A673 (cell line): ENCODE measurements at places on chromosomes 2 and 18. TPM values are rescaled to one million over a fixed set of nuclear protein-coding genes. Genes with fewer than 3 reads are reported as not detected.
A peak's percentile ranks its signal among the peaks of the same experiment; 100 is the strongest.

Gene DPY30
- total RNA-seq = 90.8 and 96.2 TPM in 2 replicates

Gene INHA
- 0.70 TPM in 1 of 2 replicates, not detected in the other for total RNA-seq

Gene SERPINB11
- not detected in 2 replicates for total RNA-seq

Gene PMS1
- total RNA-seq = 43.7 and 46.5 TPM in 2 replicates

Gene ASPRV1
- total RNA-seq = 0.59 and 0.73 TPM in 2 replicates

Gene KIAA2012
- total RNA-seq = 0.13 TPM in 1 of 2 replicates, not detected in the other

Gene NFE2L2
- total RNA-seq = 72.7 and 80.0 TPM in 2 replicates

Gene TRABD2A
- total RNA-seq = 0.46 and 0.67 TPM in 2 replicates

DNA sequence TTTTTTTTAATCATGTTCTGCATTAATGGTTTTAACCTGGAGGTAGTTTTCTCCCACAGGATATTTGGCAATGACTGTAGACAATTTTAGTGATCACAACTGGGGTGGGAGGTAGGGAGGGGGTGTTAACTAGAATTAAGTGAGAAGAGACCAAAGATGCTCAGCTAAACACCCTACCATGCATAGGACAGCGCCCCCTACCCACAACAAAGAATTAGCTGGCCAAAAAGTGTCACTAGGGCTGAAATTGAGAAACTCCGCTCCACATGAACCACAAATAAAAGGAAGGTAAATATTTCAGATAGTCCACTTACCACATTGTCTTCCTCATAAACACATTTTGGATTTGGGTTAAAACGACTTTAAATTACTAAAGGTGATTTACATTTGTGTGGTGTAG is 942.6 kb downstream of the SUCLG1 start:
- no peaks in the 10 kb centered on the region for H3K4me1 ChIP-seq
- DNase-seq = no peak
- H3K27me3 ChIP-seq = no peaks in the 10 kb centered on the region
- no peaks in the 10 kb centered on the region for H3K36me3 ChIP-seq

- H3K36me3 ChIP-seq = peaks cover 13% of the 10 kb centered on the region
- no peak for DNase-seq
- H3K27ac ChIP-seq = peak overlapping the region; percentile 52
- H3K27me3 ChIP-seq = no peaks in the 10 kb centered on the region
- no peak overlapping the region for H3K4me3 ChIP-seq
Observed at GRCh38 chr2:65276609-65277008, 49.0 kb downstream of the ACTR2 start.

- no peak overlapping the region for H3K4me3 ChIP-seq
- H3K27ac ChIP-seq = no peak overlapping the region
- H3K4me1 ChIP-seq = no peaks in the 10 kb centered on the region
- H3K27me3 ChIP-seq = peaks cover 7% of the 10 kb centered on the region
- H3K36me3 ChIP-seq = no peaks in the 10 kb centered on the region
Observed at GRCh38 chr2:95040426-95040825, 14.9 kb downstream of the MAL start.

DNA sequence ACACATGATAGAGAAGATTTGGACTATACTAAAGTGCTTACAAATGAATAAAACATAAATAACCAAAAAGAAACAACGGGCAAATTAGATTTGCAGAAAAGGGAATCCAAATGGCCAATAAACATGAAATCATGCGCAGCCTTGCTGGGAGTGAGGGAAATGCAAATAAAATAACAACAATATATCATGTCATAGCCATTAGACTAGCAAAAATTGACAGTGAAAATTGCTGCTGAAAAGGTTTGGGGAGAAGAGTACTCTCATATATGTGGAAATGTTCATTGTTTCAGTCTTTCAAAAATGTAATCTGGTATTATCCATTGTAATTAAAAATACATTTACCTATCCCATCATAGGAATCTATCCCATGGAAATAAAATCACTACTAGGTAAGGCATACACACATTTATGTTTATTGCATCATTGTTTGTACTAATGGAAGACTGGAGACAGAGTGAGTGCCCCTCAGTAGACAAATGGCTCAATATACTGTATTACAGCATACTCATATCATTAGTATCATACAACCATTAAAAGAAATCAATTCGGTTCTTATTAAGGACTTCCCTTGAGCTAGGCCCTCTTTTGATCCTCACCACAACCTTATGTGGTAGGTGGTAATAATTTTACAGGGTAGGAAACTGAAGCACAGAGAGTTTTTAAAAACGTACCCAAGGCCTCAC is 94.1 kb upstream of the MSTN start:
- H3K4me3 ChIP-seq = no peak overlapping the region
- DNase-seq = no peak
- H3K27me3 ChIP-seq = no peaks in the 10 kb centered on the region
- no peaks in the 10 kb centered on the region for H3K36me3 ChIP-seq
- H3K27ac ChIP-seq = no peak overlapping the region

GRCh38 chr2:68825866-68826265 is 45.3 kb downstream of the BMP10 start:
- H3K36me3 ChIP-seq = no peaks in the 10 kb centered on the region
- H3K4me1 ChIP-seq = peaks cover 15% of the 10 kb centered on the region
- H3K27ac ChIP-seq = no peak overlapping the region
- H3K27me3 ChIP-seq = no peaks in the 10 kb centered on the region
- no peak for DNase-seq
- H3K4me3 ChIP-seq = no peak overlapping the region

- peaks cover 19% of the 10 kb centered on the region for H3K4me1 ChIP-seq
- H3K27me3 ChIP-seq = no peaks in the 10 kb centered on the region
- H3K36me3 ChIP-seq = no peaks in the 10 kb centered on the region
- peak within 1 kb of the TSS; percentile 98 for H3K27ac ChIP-seq
Observed at GRCh38 chr2:201116115-201116958, at the start of gene CFLAR. Gene CFLAR (plus strand): TSS chr2:201116164. CDS start chr2:201129866, 13,702 bp downstream.

DNA sequence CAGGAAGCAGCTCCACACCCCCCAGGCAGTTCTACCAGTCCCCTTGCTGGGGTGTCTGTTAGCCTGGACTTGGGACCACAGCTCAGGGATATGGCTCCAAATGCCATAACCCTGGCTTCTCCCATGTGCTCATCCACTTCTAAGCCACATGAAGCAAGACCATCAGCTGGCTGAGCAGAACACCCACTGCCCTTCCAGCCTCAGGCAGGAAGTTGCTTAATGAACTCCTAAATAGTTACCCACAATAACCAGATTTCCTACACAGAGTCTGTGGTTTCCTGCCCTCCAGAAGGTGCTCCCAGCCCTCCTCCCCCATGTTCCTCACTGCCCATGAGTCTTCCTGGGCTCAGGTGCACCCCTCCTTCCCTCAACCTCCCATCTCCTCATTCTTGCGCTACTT is 98.3 kb upstream of the EPC2 start:
- H3K4me3 ChIP-seq = no peak overlapping the region
- peak; percentile 21 for DNase-seq
- no peaks in the 10 kb centered on the region for H3K4me1 ChIP-seq
- H3K27me3 ChIP-seq = no peaks in the 10 kb centered on the region
- H3K36me3 ChIP-seq = no peaks in the 10 kb centered on the region

DNA sequence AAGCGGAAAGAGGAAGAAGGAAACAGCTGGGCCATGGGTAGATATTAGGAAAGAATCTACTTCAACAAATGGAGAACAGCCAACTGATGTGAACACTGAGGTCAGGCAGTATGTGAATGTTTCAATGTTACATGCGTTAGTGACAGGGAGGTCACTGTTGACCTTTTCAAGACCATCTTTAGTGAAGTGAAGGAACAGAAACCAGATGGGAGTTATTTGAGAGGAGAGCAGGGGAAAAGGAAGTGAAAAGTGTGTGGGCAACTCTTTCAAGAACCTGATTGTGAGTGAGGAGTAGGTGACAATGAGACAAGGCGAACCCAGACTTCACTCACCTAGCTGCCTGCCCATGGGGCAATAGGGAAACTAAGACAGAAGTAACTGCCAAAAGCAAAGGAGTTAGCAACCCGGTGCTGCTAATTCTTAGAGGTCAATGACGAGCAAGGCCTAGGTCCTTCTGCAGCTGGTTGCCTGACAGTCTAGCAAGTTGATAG is 67.0 kb downstream of the SP3 start:
- H3K27me3 ChIP-seq = no peaks in the 10 kb centered on the region
- H3K4me1 ChIP-seq = no peaks in the 10 kb centered on the region
- no peak overlapping the region for H3K4me3 ChIP-seq

- no peak for DNase-seq
- no peaks in the 10 kb centered on the region for H3K27me3 ChIP-seq
- H3K4me3 ChIP-seq = no peak overlapping the region
Observed at GRCh38 chr2:24466871-24467870, 23.9 kb upstream of the NCOA1 start.

GRCh38 chr2:200329798-200330197 is 23.3 kb downstream of the SPATS2L start:
- H3K27ac ChIP-seq = no peak overlapping the region
- no peak for DNase-seq
- no peaks in the 10 kb centered on the region for H3K27me3 ChIP-seq

DNA sequence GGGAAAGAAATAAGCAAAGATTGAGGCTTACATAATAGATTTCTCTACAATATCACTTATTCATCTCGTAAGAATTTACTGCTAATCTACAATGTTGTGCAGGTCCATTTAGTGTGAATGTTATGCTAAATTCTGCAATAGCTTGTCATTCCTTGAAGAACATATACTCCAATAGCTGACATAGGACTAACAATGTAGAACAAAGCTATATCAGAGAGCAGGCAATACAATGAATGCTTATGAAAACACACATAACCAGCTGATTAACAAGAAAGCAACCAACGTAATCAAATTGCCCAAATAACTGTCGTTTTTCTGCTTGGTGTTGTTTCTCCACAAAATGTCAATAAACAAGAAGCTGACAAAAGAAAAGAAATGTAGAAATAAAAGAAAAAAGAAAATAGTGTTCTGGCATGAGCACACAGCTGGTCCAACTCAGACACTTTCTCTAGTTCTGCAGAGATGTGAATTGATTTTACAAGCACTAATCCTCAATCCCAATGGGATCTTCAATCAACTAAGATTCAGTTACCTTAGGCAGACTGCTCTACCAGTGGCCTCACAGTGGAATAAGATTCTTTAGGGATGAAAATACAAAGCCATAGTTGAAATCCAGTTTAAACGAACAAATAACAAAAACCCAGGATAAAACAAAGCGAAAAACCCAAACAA is 1024.7 kb upstream of the PIK3C3 start:
- no peaks in the 10 kb centered on the region for H3K36me3 ChIP-seq
- H3K4me1 ChIP-seq = no peaks in the 10 kb centered on the region
- no peaks in the 10 kb centered on the region for H3K27me3 ChIP-seq
- H3K4me3 ChIP-seq = no peak overlapping the region

DNA sequence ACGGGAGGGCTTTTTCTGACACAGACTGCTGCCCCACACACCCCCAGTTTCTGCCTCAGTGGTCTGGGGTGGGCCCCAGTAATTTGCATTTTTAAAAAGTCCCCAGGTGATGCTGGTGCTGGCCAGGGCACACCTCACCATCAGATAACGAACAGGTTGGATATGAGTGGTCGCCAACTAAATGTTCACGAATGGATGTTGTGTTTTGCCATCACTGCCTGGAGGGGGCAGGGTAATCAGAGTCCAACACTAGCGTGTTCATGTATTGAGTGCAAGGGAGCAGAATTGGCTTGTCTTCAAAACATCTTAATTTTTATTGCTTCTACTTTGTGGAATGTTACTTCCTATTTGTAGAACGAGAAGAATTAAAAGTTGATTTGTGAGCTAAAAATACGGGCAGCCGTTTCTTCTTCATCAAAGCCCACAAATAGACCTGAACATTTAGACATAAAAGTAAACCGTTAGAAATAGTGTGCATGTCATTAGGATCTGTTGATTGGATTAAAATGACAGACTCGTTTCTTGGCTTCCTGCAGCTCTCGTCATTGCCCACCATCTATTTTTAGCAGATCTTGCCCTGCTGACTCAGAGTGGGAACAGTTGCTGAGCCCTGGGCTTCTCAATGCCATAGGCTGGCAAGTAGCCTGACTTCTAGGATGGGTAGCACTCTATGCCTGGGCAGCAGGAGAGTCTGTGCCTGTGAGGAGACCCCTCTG is 45.2 kb downstream of the NCK2 start:
- H3K36me3 ChIP-seq = no peaks in the 10 kb centered on the region
- H3K27ac ChIP-seq = no peak overlapping the region
- no peaks in the 10 kb centered on the region for H3K27me3 ChIP-seq

- H3K36me3 ChIP-seq = no peaks in the 10 kb centered on the region
- H3K27ac ChIP-seq = no peak within 1 kb of the TSS
Observed at GRCh38 chr2:153871231-153872221, at the start of gene GALNT13. Gene GALNT13 (plus strand): TSS chr2:153871922.

- DNase-seq = no peak
- H3K4me1 ChIP-seq = no peaks in the 10 kb centered on the region
- H3K4me3 ChIP-seq = no peak overlapping the region
- no peak overlapping the region for H3K27ac ChIP-seq
- H3K36me3 ChIP-seq = no peaks in the 10 kb centered on the region
Observed at GRCh38 chr18:8667846-8668245, 37.5 kb upstream of the MTCL1 start.

- no peak overlapping the region for H3K27ac ChIP-seq
- no peak overlapping the region for H3K4me3 ChIP-seq
- DNase-seq = peak; percentile 49
- H3K4me1 ChIP-seq = peaks cover 7% of the 10 kb centered on the region
- H3K36me3 ChIP-seq = no peaks in the 10 kb centered on the region
Observed at GRCh38 chr2:85797921-85798320, 44.1 kb downstream of the ATOH8 start.

GRCh38 chr2:8438996-8439395 is 242.9 kb upstream of the ID2 start:
- no peaks in the 10 kb centered on the region for H3K27me3 ChIP-seq
- no peak overlapping the region for H3K4me3 ChIP-seq
- no peaks in the 10 kb centered on the region for H3K36me3 ChIP-seq
- H3K4me1 ChIP-seq = peaks cover 16% of the 10 kb centered on the region
- no peak overlapping the region for H3K27ac ChIP-seq
- no peak for DNase-seq

GRCh38 chr2:59569124-59569523 is 984.3 kb downstream of the BCL11A start:
- H3K4me1 ChIP-seq = no peaks in the 10 kb centered on the region
- H3K36me3 ChIP-seq = no peaks in the 10 kb centered on the region
- H3K4me3 ChIP-seq = no peak overlapping the region
- H3K27me3 ChIP-seq = no peaks in the 10 kb centered on the region
- DNase-seq = no peak
- no peak overlapping the region for H3K27ac ChIP-seq

- no peaks in the 10 kb centered on the region for H3K4me1 ChIP-seq
- DNase-seq = no peak
- no peak within 1 kb of the TSS for H3K4me3 ChIP-seq
- H3K27ac ChIP-seq = no peak within 1 kb of the TSS
- no peaks in the 10 kb centered on the region for H3K36me3 ChIP-seq
Observed at GRCh38 chr2:29074411-29074810, at the start of gene PCARE. Gene PCARE (minus strand): TSS chr2:29074523. CDS start chr2:29074261, 262 bp downstream.

GRCh38 chr2:160407393-160408172 is 86.0 kb downstream of the RBMS1 start:
- H3K4me1 ChIP-seq = peaks cover 64% of the 10 kb centered on the region
- DNase-seq = peak; percentile 76
- H3K27ac ChIP-seq = peak overlapping the region; percentile 83
- H3K36me3 ChIP-seq = no peaks in the 10 kb centered on the region

GRCh38 chr2:48829036-48829435 is 73.5 kb upstream of the LHCGR start:
- H3K36me3 ChIP-seq = no peaks in the 10 kb centered on the region
- H3K4me3 ChIP-seq = no peak overlapping the region
- no peaks in the 10 kb centered on the region for H3K4me1 ChIP-seq
- DNase-seq = no peak
